Colonic mucosa (tissue), 4 donors: ENCODE measurements at places on chromosomes 7 and 10.

GRCh38 chr7:3128857-3129490, 85.3 kb upstream of the CARD11 start:
- DNase-seq = no peak
- no peak overlapping the region for H3K4me3 ChIP-seq
- H3K4me1 ChIP-seq = no peaks in the 10 kb centered on the region
- no peaks in the 10 kb centered on the region for H3K36me3 ChIP-seq
- H3K27ac ChIP-seq = no peak overlapping the region
- no peaks in the 10 kb centered on the region for H3K27me3 ChIP-seq

- no peak for DNase-seq
- H3K4me1 ChIP-seq = no peaks in the 10 kb centered on the region
- no peaks in the 10 kb centered on the region for H3K36me3 ChIP-seq
- H3K4me3 ChIP-seq = no peak overlapping the region
Measured at GRCh38 chr10:97612386-97612785, 20.9 kb downstream of the MORN4 start.

GRCh38 chr10:71807557-71808510, 34.5 kb upstream of the VSIR start:
- H3K27me3 ChIP-seq = no peaks in the 10 kb centered on the region
- H3K36me3 ChIP-seq = no peaks in the 10 kb centered on the region
- no peak overlapping the region for H3K27ac ChIP-seq

DNA sequence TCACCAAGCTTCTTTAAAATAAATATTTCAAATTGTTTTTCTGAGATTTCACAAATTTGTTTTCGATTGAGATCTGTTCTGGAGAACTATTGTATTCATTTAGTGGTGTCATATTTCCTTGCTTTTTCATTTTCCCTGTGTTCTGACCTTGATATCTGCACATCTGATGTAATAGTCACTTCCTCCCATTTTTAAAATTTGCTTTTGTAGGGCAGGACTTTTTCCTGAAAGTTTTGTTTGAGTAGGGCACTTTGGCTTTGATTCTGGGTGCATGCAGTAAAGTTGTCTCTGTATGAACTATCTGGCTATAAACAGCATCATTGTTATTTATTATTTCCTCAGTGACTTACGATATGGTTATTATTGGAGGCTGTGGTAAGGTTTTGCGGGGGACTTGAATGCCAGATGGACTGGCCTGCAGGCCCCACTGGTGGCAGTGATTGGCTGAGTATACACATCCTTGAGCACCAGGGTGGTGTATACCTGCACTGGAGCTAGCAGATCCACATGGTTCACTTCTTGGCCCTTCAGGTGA, 83.6 kb downstream of the CSTF2T start:
- H3K27ac ChIP-seq = no peak overlapping the region
- H3K4me1 ChIP-seq = no peaks in the 10 kb centered on the region
- no peaks in the 10 kb centered on the region for H3K36me3 ChIP-seq
- no peaks in the 10 kb centered on the region for H3K27me3 ChIP-seq
- DNase-seq = no peak

GRCh38 chr10:126042906-126043305, 146.5 kb downstream of the FANK1 start:
- no peak for DNase-seq
- H3K27me3 ChIP-seq = no peaks in the 10 kb centered on the region
- no peak overlapping the region for H3K4me3 ChIP-seq
- H3K36me3 ChIP-seq = no peaks in the 10 kb centered on the region

DNA sequence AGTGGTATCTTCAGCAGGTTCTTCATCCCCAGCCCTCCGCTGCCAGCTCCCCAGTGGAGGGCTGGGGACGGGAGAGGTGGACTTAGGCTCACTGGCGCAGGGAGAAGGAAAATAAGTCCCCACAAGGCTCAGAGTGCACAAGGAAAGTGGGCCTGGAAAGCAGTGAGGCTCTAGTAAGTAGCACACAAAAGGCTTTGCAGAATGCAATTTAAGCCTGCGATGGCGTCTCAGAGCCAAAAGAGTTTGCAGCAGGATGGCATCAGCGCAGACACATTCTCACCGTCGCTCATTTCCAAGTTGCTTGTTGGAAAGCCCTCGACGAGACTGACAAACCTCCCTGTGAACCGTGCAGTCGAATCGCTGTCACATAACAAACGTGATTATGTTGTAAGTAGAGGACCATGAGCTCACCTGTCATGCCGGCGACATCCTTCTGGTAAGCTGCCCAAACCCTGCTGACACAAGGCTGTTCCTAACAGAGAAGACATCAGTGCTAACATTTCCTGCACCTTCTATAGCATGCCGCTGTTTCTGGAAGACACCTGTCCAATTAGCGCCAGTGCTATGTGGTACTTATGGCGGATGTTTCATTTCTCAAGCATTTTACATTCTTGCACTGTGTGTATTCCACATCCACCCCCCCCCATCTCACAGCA, 98.3 kb upstream of the NPVF start:
- H3K4me1 ChIP-seq = no peaks in the 10 kb centered on the region
- no peak for DNase-seq
- H3K27ac ChIP-seq = no peak overlapping the region
- H3K27me3 ChIP-seq = no peaks in the 10 kb centered on the region
- no peaks in the 10 kb centered on the region for H3K36me3 ChIP-seq
- no peak overlapping the region for H3K4me3 ChIP-seq

GRCh38 chr10:21524131-21524525, 1.4 kb downstream of the SKIDA1 start:
- H3K36me3 ChIP-seq = no peaks in the 10 kb centered on the region
- H3K4me3 ChIP-seq = no peak overlapping the region
- H3K27ac ChIP-seq = no peak overlapping the region
- H3K27me3 ChIP-seq = peaks cover 15% of the 10 kb centered on the region

- H3K4me3 ChIP-seq = no peak overlapping the region
- H3K36me3 ChIP-seq = no peaks in the 10 kb centered on the region
- no peak for DNase-seq
Measured at GRCh38 chr7:83410989-83411591, 237.8 kb downstream of the SEMA3E start.

DNA sequence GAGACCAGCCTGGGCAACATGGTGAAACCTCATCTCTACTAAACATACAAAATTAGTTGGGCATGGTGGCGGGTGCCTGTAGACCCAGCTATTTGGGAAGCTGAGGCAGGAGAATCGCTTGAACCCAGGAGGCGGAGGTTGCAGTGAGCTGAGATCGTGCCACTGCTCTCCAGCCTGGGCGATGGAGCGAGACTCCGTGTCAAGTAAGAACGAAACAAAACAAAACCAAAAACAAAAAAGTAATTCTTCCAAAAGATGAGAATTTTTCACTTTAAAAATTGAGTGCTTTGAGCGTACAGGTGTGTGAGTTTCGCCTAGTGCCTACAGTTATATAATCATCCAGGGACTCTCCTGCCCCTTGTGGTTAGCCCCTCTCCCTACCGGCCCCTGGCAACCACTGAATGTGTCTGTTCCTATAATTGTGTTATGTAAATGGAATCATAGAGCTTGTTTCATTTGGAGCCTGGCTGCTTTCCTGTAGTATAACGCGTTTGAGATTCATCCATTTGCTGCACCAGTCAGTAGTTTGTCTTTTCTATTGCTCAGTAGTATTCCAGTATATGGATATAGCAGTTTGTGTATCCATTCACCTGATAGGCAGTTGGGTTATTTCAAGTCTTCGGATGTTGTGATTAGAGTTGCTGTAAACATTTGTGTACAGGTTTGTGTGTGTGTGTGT, 80.0 kb downstream of the RBM33 start:
- H3K27me3 ChIP-seq = no peaks in the 10 kb centered on the region
- no peak overlapping the region for H3K27ac ChIP-seq
- H3K4me3 ChIP-seq = no peak overlapping the region
- H3K4me1 ChIP-seq = no peaks in the 10 kb centered on the region

GRCh38 chr7:101557978-101558741, 70.9 kb downstream of the MYL10 start:
- DNase-seq = no peak
- no peak overlapping the region for H3K4me3 ChIP-seq
- no peaks in the 10 kb centered on the region for H3K4me1 ChIP-seq

DNA sequence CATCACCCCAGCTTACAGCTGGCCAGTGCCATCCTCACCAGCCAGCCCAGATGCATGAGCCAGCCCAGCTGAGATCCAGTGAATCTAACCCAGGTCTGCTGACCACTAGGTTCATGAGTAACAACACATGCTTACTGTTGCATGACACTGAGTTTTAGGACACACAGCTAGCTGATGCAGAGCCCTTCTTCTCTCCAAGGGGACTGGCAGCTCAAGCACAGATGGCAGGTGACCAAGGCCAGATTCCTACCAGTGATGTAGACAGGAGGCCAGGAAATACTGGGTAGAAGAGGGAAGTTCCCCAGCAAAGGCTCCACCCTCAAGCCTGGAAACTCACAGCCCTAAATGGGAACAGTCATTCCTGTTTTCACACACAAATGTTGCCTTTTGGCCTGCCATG, 236.6 kb downstream of the GRID1 start:
- no peaks in the 10 kb centered on the region for H3K27me3 ChIP-seq
- no peak for DNase-seq
- H3K4me1 ChIP-seq = no peaks in the 10 kb centered on the region
- H3K4me3 ChIP-seq = no peak overlapping the region

GRCh38 chr7:101664893-101665471, 35.9 kb upstream of the MYL10 start:
- DNase-seq = no peak
- no peaks in the 10 kb centered on the region for H3K4me1 ChIP-seq
- H3K4me3 ChIP-seq = no peak overlapping the region
- no peak overlapping the region for H3K27ac ChIP-seq
- H3K27me3 ChIP-seq = no peaks in the 10 kb centered on the region
- H3K36me3 ChIP-seq = no peaks in the 10 kb centered on the region

GRCh38 chr7:133961724-133962123, 165.4 kb upstream of the LRGUK start:
- H3K27ac ChIP-seq = no peak overlapping the region
- H3K4me1 ChIP-seq = no peaks in the 10 kb centered on the region
- H3K36me3 ChIP-seq = no peaks in the 10 kb centered on the region

- no peaks in the 10 kb centered on the region for H3K36me3 ChIP-seq
- no peaks in the 10 kb centered on the region for H3K27me3 ChIP-seq
- no peak overlapping the region for H3K27ac ChIP-seq
- DNase-seq = no peak
Measured at GRCh38 chr10:103188853-103189252, 4.2 kb downstream of the NT5C2 start.

- no peaks in the 10 kb centered on the region for H3K4me1 ChIP-seq
- no peak for DNase-seq
Measured at GRCh38 chr7:69550991-69551390, 47.3 kb upstream of the AUTS2 start.

GRCh38 chr7:81534996-81535395, 234.9 kb downstream of the HGF start:
- H3K27me3 ChIP-seq = no peaks in the 10 kb centered on the region
- no peak overlapping the region for H3K4me3 ChIP-seq
- no peaks in the 10 kb centered on the region for H3K36me3 ChIP-seq
- DNase-seq = no peak

GRCh38 chr7:71165708-71166107, 33.8 kb downstream of the GALNT17 start:
- no peak for DNase-seq
- no peaks in the 10 kb centered on the region for H3K36me3 ChIP-seq
- no peak overlapping the region for H3K4me3 ChIP-seq
- H3K4me1 ChIP-seq = no peaks in the 10 kb centered on the region

GRCh38 chr10:113897693-113898618, 43.5 kb downstream of the NHLRC2 start:
- no peak overlapping the region for H3K4me3 ChIP-seq
- no peaks in the 10 kb centered on the region for H3K4me1 ChIP-seq
- no peak for DNase-seq
- H3K36me3 ChIP-seq = no peaks in the 10 kb centered on the region

GRCh38 chr7:49389871-49390479, 383.5 kb upstream of the VWC2 start:
- no peaks in the 10 kb centered on the region for H3K27me3 ChIP-seq
- no peak for DNase-seq
- no peaks in the 10 kb centered on the region for H3K4me1 ChIP-seq
- H3K27ac ChIP-seq = no peak overlapping the region
- H3K36me3 ChIP-seq = no peaks in the 10 kb centered on the region

GRCh38 chr7:104486931-104487330, 158.5 kb downstream of the LHFPL3 start:
- H3K27me3 ChIP-seq = no peaks in the 10 kb centered on the region
- no peaks in the 10 kb centered on the region for H3K4me1 ChIP-seq
- no peaks in the 10 kb centered on the region for H3K36me3 ChIP-seq
- H3K27ac ChIP-seq = no peak overlapping the region
- no peak overlapping the region for H3K4me3 ChIP-seq
- no peak for DNase-seq

GRCh38 chr7:47771336-47771989, 176.8 kb downstream of the PKD1L1 start:
- H3K27me3 ChIP-seq = no peaks in the 10 kb centered on the region
- no peak overlapping the region for H3K27ac ChIP-seq
- no peaks in the 10 kb centered on the region for H3K36me3 ChIP-seq
- no peaks in the 10 kb centered on the region for H3K4me1 ChIP-seq

DNA sequence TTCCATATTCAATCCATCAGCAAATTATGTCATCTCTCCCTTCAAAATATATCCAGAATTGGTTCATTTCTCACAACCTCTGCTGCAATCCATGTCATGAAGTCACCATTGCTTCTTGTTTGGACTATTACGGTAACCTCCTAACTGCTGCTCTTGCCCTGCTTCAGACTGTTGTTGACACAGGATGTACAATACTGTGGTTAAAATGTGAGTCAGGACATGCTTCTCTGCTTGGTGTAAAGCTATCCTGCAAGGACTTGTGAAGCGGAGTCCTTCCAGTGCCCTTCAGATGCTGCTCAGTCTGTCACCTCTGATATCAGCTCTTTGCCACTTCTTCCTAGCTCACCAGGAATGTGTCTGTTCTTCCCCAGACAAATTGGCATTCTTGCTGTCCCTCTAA, 10.4 kb upstream of the NXPH1 start:
- no peaks in the 10 kb centered on the region for H3K27me3 ChIP-seq
- H3K36me3 ChIP-seq = no peaks in the 10 kb centered on the region
- no peak for DNase-seq
- H3K4me1 ChIP-seq = no peaks in the 10 kb centered on the region
- H3K27ac ChIP-seq = no peak overlapping the region

GRCh38 chr7:106978425-106979420, 65.8 kb upstream of the PRKAR2B start:
- H3K4me1 ChIP-seq = no peaks in the 10 kb centered on the region
- H3K27ac ChIP-seq = no peak overlapping the region
- H3K4me3 ChIP-seq = no peak overlapping the region
- no peak for DNase-seq
- H3K27me3 ChIP-seq = no peaks in the 10 kb centered on the region
- no peaks in the 10 kb centered on the region for H3K36me3 ChIP-seq

- no peaks in the 10 kb centered on the region for H3K36me3 ChIP-seq
- no peak overlapping the region for H3K27ac ChIP-seq
- no peaks in the 10 kb centered on the region for H3K27me3 ChIP-seq
- no peak overlapping the region for H3K4me3 ChIP-seq
- DNase-seq = no peak
Measured at GRCh38 chr7:151142686-151143040, 24.8 kb downstream of the GBX1 start.

DNA sequence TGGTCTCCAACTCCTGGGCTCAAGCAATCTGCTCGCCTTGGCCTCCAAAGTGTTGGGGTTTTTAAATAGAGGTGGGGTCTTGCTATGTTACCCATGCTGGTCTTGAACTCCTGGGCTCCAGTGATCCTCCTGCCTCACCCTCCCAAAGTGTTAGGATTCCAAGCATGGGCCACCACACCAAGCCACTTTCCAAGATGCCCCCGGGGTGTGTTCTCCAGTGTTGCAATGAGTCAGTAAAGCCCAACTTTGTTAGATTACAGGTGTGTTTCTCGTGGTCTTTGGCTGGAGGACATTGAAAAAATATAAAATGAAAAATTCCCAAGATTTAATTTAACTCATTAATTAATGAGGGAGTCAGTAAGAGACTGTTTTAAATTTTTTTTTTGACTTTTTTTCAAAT, 29.2 kb downstream of the TACR2 start:
- H3K36me3 ChIP-seq = peaks cover 3% of the 10 kb centered on the region
- DNase-seq = no peak
- no peaks in the 10 kb centered on the region for H3K27me3 ChIP-seq
